ENCODE measurements at places on chromosomes 6 and 20. TPM values are rescaled to one million over a fixed set of nuclear protein-coding genes. Genes with fewer than 3 reads are reported as not detected.

GRCh38 chr6:2973676-2974075 lies 2.3 kb upstream of the SERPINB6 start:
- no peak for DNase-seq

DNA sequence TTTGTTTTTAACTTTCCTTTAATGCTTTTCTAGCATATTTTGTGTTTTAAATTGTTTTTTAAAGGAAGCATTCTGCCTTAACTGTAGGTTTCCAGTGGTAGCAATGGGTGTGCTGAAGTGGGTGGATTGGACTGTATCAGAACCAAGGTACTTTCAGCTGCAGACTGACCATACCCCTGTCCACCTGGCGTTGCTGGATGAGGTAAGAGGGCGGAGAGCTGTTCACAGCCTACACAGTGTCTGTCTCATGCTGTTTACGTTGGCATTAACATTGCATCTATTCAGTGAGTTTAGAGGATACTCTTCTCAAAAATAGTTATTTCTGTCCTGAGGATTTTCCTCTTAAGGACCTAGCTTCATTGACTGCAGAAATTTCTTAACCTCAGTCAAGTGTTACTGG lies 11.9 kb downstream of the NELFCD start:
- no peak for DNase-seq

DNA sequence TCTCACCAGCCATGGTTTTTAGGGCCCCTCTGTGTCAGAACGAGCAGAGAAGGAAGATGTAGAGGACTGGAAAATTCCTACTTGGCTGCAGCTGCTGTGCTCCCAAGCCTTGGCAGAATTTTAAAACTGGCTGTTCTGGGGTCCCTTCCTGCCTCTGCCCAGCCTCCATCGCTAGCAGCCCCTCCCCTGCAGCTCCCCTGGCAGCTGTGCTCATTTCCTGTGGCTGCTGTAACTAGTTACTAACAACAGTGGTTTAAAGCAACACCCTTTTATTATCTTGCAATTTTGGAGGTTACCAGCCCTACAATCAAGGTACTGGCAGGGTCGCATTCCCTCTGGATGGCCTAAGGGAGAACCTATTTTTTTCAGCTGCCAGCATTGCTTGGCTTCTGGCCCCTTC lies 3.7 kb upstream of the CST11 start:
- DNase-seq = no peak

GRCh38 chr20:50475681-50476292 lies 34.4 kb upstream of the PTPN1 start:
- no peak for DNase-seq

The SLC52A3 gene
- not detected for polyA plus RNA-seq

The KIF25 gene
- not detected for polyA plus RNA-seq

The THEMIS gene
- polyA plus RNA-seq = not detected

Data from BJ (cell line).